ENCODE measurements at places on chromosomes 3 and 15. TPM values are rescaled to one million over a fixed set of nuclear protein-coding genes. Genes with fewer than 3 reads are reported as not detected.

Gene TNFAIP8L3
- 6.5 TPM for total RNA-seq

Gene AKAP13
- total RNA-seq = 192 TPM

Gene SAMD7
- not detected for total RNA-seq

Gene LMAN1L
- not detected for total RNA-seq

Gene ALPK3
- total RNA-seq = 64.6 TPM

Gene CCR9
- total RNA-seq = 0.10 TPM

Gene THRB
- 3.4 TPM for total RNA-seq

Gene RTP3
- total RNA-seq = not detected

Gene CCRL2
- total RNA-seq = 3.7 TPM
